ENCODE measurements at places on chromosomes 16 and 17.

- DNase-seq = peak; percentile 51
Observed at GRCh38 chr17:65742403-65743307, 181.2 kb upstream of the AXIN2 start.

DNA sequence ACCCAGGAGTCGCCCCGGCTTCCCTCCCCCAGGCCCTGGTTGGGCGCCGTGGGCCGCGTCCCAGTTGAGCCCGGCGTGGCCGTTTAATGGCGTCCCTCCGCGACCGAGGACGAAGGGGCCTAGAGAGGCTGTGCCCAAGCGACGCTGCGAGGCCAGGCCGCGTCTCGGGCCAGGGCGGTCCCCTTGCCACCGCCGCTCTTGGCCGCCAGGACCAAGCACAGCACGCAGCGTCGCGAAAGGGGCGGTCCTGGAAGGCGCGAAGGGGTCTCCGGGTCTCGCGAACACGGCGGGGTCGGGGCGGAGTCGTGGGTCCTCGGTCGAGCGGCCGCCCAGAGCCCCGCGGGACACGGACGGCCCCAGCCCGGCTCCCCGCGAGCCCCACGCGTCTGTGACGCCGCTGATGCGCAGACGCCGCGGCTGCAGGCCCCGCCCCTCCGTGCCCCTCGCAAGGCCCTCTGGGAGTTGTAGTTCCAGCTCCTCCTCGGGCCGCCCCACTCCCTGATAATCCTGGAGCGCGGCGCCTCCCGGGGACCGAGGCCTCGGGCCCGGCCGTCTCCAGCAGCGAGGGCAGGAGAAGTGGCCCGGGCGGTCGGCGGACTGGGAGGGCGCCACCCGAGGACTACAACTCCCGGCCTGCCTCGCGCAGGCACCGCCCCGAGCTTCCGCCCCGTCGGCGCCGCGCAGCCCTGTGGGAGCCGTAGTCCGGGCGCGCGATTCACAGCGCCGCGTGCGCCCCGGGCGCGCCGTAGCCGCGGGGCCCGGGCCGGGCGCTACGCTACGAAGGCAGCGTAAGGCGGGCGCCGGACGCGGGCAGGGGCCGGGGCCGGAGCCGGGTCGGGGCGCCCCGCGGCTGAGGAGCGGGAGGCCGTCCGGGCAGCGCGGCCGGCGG, at the start of gene CAPN15:
Gene CAPN15, plus strand, starts transcription at position 698 of the 889 bp plus-strand sequence. CDS start 19,127 bp downstream, outside the sequence.
- peak; percentile 84 for DNase-seq

DNA sequence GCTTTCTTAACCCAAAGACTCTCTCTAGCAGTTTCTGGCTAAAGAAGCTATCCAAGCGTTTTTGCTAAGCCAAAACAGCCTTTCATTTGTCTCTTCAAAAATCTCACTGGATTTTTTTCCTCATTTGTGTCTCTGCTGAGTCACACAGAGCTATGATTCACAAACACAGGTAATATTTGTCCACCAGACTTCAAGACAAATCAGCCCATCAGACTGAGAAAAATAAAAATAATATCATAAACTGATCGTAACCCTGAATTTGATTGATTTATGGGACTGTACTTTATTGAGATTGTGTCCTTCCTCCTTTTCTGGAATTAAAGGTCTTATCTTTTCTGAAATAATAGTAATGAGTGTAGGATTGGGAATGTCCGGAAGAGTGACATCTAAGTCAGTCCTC, 25.8 kb downstream of the TRIM16 start:
- no peak for DNase-seq

- no peak for DNase-seq
Observed at GRCh38 chr16:85363881-85364280, 249.2 kb upstream of the GSE1 start.

DNA sequence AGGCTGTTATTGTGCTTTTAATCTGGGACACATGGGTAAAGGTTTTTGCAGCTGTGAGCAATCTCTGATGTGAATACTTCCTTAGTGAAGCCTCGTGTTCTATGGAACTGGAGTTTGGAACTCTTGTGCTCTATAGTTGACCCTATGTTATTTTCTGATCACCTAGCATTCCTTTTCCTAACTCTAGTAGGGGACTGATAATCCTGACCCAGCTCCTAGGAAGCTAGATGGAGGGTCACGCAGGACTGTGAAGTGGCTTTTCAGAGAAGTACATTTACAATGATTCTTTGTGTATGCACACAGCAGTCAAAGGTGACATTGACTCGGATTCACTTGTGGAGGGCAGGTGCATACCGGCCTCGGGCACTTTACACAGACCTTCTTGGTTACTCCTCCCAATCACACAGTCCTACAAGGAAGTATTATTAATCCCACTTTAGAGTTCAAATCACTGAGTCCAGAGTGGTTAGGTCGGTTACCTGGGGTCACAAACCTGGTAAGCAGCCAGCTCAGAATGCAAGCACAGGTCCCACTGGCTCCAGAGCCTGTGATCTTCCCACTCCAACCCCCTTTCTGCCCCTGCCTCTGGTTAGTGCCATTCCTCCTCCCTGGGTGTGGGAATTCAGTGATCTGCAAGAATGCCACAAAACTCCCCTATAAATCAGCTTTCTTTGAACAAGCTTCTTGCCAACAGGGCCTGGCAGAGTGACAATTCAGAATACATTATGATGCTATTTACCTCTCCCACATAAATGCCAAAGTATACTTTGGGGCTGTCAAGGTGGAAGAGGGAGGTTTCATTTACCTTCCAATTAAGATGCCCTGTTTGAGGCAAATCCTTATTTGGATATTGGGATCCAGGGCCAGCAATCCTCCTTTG, 7.1 kb downstream of the CHD9NB start:
- DNase-seq = no peak

All from RKO (cell line).